Activated CD4-positive, alpha-beta T cell treated with anti-CD3 and anti-CD28 coated beads, Interleukin-2, amount 50 U/mL, for 24 hours (primary cell): ENCODE measurements at places on chromosomes 2 and 18.

GRCh38 chr18:36086186-36086585 is 18.8 kb upstream of the RPRD1A start:
- no peak for DNase-seq

DNA sequence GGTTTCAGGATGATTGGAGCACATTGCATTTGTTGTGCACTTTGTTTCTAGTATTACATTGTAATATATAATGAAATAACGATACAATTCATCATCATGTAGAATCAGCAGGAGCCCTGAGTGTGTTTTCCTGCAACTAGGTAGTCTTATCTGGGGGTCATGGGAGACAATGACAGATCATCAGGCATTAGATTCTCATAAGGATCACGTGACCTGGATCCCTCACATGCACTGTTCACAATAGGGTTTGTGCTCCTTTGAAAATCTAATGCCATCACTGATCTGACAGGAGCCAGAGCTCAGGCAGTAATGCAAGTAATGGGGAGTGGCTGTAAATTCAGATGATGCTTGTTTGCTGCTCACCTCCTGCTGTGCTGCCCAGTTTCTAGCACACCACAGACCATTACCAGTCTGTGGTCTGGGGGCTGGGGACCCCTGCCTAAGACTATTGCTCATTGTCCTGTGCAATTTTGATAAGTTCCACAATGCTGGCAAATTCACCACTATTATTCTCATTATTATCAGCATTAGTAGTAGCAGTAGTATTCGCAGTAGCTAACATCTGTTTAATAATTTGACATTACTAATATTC is 428.7 kb upstream of the TNP1 start:
- no peak for DNase-seq

DNA sequence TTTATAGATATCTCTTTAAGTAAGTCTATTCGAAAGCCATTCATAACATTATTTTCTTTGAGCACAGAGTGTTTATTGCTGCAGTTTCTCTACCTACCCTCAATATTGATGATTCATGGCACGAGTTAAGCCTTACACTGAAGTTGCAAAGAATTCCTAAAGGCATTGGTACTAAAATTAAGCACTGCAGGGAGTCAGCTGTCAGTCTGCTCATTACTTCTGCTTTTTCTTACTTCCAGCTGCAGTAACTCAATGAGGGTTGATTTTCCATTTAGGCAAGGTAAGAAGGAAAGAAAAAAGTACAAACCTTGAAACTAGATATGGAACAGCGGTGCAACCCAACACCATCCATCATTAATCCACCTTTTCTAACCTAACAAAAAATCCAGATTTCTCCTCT is 65.2 kb downstream of the RNF152 start:
- DNase-seq = no peak

GRCh38 chr2:210170196-210170445 is 1.1 kb downstream of the KANSL1L start:
- DNase-seq = no peak

DNA sequence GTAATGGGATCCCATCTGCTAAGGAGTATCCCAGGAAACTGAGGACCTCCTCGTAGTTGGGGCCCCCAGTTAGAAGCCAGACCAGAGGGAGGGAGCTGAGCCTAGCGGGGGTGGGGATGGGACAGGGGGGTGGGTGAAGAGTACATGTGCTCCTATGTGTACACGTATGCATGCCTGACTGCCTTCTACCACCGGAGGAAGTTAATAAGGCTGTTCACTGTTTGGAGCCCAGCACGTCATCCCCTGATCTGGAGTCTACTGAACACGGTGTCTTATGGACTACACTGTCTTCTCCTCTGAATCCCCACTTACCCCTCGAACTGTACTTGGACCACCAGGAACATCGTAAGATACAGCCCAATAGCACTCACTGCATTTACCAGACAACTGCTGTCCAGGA is 68.5 kb downstream of the SFXN5 start:
- DNase-seq = no peak

- DNase-seq = no peak
Observed at GRCh38 chr2:130818809-130819208, 17.9 kb upstream of the ARHGEF4 start.

GRCh38 chr2:45899926-45900325 is 248.5 kb downstream of the PRKCE start:
- no peak for DNase-seq
